Spleen (tissue), 13 donors: ENCODE measurements at places on chromosomes 7 and 10. TPM values are rescaled to one million over a fixed set of nuclear protein-coding genes. Genes with fewer than 3 reads are reported as not detected.

Gene AKR1B15
- total RNA-seq, result not detected

Gene ASIC3
- 2.9 TPM for total RNA-seq

Gene CD36
- total RNA-seq, result 261 TPM

Gene ADAM22
- total RNA-seq, result 2.8 TPM

Gene SLC18A2
- total RNA-seq, result 0.37 TPM

DNA sequence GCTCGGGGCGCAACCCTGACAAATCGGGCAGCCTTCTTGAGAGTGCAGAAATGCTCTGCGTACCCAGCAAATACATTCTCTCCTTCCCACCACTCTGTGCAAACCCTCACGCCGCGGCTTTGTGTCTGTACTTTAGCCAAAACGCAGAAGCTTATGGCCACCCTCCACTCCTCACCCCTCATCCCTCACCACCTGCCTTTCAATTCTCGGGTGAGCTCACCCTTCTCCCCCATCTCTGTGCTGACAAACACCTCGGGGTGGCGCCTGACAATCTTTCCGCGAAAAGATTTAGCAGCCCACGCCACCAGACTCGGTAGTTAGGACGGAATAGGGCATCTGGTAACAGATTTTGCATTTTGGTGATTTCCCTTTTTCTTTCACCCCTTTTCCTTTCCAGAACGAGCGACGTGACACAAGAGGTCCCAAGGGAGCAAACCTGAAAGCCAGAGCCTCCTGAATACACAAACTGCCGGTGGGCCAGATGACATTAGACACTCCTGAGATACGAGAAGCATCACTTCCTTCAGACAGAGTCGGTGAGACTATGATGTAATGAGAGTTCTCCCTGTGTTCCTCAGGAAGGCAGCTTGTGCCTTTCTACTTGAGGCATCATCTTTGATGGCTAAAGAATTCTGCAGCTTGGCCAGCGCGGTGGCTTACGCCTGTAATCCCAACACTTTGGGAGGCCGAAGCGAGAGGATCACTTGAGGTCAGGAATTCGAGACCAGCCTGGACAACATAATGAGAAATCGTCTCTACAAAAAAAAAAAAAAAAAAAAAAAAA is 671 bp upstream of the ATAD1 start:
- peak; percentile 73 for DNase-seq

GRCh38 chr10:123890756-123891143 is 857 bp downstream of the CPXM2 start:
- no peak for DNase-seq

GRCh38 chr10:129099486-129099885 is 367.6 kb upstream of the MGMT start:
- DNase-seq, result no peak

DNA sequence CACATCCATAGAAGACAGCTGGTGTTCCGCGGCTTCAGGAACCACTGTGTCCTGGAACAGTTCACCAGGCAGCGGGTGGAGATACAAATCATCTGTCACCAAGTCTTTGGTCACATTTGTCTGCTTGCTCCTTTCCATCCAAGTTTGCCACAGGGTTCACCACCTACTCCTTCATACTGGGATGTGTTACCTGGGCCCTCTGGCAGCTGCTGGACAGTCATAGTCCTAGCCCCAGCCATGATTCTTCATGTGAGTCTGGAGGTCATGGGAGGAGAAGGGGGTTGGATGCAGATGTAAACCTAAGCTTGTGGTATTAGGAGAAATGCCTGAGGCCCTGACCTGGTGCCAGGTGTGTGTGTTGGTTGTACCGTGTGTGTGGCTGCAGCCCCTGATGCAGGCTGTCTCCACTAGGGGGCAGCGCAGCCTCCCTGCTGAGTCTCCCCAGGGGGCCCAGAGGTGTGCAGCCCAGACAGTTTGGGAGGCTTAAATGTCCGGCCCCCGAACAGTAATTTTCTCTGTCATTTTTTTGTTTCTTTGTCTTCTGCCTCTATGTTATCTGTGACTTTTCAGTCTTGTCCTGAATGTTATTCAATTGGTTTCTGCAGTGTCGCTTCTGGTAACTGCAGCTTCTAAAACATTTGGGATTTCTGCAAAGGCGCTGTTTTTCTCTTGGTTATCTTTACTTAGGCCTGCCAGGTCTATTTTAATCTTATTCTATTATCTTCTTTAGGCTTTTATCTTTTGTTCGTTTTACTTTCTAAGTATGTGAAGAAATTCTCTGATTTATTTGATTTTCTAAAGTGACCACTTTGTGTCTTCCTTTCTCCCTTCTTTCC is 14.8 kb downstream of the NPS start:
- no peak for DNase-seq

- DNase-seq, result no peak
These were observed 522.9 kb downstream of the NRG3 start for GRCh38 chr10:82397854-82398253.

- peak; percentile 80 for DNase-seq
These were observed 121.6 kb downstream of the C10orf105 start for GRCh38 chr10:71597821-71598498.

DNA sequence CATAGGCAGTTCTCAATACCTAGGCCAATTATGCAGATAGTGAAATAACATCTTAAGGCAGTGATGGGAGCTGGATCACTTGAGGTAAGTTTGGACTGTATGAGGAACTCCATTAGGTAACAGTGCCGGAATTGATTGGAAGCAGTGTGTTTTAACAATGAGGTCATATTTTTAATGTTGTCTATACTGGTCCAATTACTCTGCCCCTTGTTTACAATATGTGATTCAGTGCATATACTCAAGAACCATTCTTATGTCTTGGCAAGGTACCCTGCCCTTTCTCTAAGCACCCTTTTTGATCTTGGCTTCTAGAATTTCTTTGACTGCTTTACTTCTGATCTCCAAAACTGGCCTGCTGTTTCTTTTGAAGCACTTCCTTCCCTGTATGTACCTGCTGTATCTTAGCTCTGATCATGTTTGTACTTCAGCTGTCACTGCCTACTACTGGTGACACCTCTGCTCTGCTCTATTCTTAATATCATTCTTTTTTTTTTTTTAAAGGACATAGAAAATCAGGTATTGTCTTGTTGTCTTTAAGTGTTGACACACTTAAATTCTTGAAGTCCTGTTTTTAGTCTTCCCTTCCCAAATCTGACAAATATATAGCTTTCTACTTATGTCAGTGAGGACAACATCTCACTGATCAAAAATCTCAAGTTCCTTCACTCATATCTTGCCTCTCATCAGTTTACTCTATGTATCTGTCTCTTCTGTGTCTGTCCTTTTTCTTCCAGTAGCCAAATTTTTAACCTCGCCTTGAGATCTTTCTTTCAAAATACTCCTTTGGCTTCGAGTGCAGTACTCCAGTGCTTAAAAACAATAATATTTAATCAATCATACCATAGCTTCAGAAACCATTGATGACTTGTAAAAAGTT is 46.4 kb upstream of the RPA3 start:
- DNase-seq, result no peak

DNA sequence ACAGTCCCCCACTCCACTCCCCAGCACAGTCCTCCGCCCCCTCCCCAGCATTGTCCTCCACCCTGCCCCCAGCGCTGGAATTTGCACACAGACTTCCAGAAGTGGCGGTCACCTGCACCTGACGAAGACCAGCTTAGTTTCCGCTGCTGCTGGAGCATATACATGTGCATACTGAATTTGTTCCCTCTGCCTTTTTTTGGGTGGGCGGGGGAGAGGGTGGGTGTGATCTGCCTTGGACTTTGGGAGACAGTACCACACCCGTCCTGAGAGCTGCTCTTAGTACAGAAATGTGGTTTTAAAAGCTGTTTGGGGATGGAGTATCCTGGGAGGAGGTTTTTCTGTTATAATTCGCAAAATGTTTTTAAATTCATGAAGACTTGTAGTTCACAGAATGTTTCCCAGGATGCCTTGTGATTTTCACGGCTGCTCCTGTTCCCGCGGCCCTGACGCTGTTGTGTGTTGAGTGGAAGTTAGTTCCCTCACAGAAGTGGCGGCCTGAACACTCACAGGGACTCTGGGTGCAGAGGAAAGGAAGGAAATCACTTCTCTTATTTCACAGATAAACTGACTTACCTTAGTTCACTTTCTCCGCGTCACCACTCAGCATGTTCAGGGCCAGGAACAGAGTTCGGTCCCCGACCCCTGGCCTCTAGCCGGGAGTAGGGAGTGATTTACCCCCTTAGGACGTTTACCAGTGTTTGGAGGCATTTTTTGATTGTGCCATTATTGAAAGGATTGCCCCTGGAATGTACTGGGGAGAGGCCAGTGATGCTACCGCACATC is 18.6 kb downstream of the PFKP start:
- no peak for DNase-seq

GRCh38 chr7:144437370-144438191 is 34.1 kb upstream of the NOBOX start:
- no peak for DNase-seq

DNA sequence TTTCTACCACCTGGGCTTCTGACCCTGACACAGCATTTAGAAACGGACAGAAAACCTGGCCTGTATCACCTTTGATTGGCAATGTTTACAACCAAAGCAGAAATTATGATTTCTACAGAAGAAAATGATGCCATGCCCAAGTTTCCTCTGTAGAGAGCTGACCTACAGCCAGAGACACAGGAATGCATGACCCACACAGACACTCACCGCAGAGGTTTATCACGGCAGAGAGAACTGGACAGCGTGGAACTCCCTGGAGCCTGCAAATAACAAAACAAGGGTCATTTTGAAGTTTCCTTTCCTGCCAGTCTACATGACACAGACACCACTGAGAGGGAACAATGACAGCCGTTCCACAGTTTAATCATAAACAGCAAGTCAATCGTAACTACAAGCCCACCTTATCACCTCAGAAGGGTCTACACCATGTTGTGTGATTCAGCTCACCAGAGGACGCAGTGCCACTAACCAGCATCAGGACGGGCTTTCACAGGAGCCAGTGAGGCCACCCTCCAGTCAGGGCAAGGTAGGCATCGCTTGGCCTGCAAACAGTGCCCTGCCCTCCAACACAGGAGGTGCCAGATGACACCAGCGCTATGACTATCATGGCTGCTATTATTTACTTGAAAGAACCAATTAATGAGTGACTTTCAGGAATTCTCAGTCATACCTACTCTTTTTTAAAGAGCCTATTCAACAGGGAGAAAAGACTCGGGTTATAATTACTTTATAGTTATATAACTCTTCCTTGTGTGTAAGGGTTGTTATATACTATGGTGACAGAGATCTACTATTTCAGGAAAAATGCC is 139.9 kb downstream of the TNS3 start:
- no peak for DNase-seq

DNA sequence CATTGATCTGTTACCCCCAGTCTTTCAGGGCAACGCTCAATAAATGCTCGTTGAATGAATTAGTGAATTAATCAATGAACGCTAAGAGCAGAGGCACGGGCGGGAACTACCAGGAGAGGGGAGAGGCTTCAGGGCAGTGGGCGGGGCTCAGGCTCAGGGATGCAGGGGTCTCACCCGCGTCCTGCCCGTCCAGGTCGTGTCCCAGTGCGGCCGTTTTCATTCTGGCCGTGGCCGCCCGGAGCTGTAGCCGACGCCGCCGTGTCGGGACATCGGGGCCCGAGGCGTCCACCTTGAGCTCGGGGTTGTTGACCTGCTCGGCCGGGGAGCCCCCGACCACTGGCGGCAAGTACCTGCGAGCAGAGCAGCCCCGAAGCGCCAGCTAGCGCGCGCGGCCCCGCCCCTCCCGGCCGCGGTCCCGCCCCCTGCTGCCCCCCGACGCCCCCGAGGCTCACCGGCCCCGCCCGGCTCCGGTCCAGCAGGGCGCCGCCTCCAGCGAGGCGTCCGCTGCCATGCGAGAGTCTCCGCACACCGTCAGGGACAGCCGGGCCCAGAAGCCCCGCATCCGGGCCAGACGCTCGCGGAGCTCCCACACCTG is 2.8 kb upstream of the GAL3ST4 start:
- peak; percentile 85 for DNase-seq

DNA sequence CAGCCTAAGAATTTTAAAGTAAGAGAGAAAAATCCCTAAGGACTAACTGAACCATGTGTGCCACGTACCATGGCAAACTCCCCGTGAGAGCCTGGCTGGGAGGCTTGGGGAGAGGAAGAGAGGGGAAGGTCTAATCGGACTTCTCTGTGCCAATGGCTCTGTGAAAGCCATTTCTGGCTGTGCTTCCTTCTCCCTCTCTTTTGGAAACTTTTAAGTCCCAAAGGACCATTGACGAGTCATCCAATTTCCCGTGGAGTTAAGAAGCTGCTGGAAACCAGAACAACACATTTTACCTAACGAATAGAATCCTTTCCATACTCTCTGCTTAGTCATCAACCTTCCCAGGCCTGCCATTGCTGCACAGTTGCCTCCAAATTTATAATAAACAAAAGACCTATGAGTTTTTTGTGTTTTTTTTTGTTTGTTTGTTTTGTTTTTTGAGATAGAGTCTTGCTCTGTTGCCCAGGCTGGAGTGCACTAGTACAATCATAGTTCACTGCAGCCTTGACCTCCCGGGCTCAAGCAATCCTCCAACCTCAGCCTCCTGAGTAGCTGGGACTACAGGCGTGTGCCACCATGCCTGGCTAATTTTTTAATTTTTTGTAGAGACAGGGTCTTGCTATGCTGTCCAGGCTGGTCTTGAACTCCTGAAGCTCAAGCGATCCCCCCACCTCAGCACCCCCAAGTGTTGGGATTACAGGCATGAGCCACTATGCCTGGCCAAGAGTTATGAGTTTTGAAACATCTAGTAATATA is 13.2 kb downstream of the LAMB1 start:
- DNase-seq, result no peak

DNA sequence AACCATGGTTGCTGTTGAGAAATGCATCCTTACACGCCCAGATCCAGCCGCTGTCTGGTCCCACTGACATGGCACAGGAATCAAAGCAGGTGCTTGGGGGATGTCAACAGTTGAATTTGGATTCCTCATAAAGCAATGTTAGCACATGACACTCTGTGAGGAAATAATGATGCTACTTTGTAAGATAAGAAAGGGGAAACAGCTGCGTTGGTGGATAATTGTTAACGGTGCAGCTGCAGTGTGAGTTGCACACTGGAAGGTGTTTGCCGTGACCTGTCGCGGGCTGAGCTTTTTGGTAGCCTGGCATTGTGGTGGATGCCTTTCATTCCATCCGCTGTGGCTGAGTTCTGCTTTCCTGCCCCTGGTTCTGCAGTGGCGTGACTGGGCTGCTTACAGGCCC is 113.9 kb downstream of the MGMT start:
- no peak for DNase-seq

- peak; percentile 91 for DNase-seq
These were observed 24.3 kb upstream of the ZRANB1 start for GRCh38 chr10:124917428-124918190.

DNA sequence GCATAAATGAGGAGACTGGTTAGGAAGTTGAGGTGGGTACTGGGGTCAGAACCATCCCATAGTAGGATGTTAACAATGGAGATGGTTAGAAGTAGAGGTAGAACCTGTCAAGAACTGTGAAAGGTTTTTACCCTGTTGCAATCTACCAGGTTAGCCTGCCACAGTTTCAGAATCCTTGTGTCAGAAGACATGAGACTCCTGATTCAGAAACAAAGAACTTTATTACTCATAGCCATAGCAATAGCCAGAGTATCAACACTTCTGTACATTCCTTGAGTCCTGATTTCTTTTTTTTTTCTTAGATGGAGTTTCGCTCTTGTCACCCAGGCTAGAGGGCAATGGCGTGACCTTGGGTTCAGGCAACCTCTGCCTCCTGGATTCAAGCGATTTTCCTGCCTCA is 200.9 kb downstream of the GRM3 start:
- DNase-seq, result no peak

GRCh38 chr10:88245974-88246511 is 337.1 kb downstream of the RNLS start:
- no peak for DNase-seq

- DNase-seq, result peak; percentile 84
These were observed 1.3 kb downstream of the ANXA11 start for GRCh38 chr10:80203835-80204676.
